ENCODE measurements at places on chromosomes 7 and 10. TPM values are rescaled to one million over a fixed set of nuclear protein-coding genes. Genes with fewer than 3 reads are reported as not detected.
A peak's percentile ranks its signal among the peaks of the same experiment; 100 is the strongest.

Gene TAC1
- total RNA-seq: not detected

Gene ZMIZ2
- 41.0 TPM for total RNA-seq

Gene PTN
- 2.3 TPM for total RNA-seq

Gene TMEM225B
- 0.24 TPM for total RNA-seq

Gene LLCFC1
- not detected for total RNA-seq

DNA sequence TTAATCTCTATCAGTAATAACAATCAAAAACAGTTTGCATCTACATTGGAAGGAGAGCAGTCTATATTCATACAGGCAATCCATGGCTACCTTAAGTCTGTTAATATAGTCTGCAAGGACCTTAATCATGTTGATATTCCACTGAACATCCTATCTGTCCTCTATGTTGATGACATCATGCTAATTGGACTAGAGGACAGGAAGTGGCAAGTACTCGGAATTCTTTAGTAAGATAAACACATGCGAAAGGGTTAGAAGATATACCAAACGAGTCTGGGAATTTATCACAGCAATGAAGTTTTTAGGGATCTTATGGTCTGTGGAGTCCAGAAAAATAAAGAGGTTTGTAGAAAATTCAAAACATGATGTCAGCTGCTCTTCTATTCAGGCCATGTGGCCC, 11.3 kb upstream of the SAMD9L start:
- peaks cover 7% of the 10 kb centered on the region for H3K36me3 ChIP-seq
- H3K4me1 ChIP-seq: peaks cover 40% of the 10 kb centered on the region
- DNase-seq: no peak
- H3K4me3 ChIP-seq: no peak overlapping the region
- H3K27me3 ChIP-seq: no peaks in the 10 kb centered on the region
- 0 out of 2 replicates have a peak overlapping the region, but pooled peaks have one; percentile 25 for H3K27ac ChIP-seq

GRCh38 chr7:24714676-24715010, 42.6 kb downstream of the GSDME start:
- H3K27me3 ChIP-seq: no peaks in the 10 kb centered on the region
- H3K36me3 ChIP-seq: peaks cover 33% of the 10 kb centered on the region
- H3K4me1 ChIP-seq: peaks cover 11% of the 10 kb centered on the region
- no peak for DNase-seq
- no peak overlapping the region for H3K4me3 ChIP-seq

- peak; percentile 4 for DNase-seq
- H3K36me3 ChIP-seq: peaks cover 12% of the 10 kb centered on the region
- no peaks in the 10 kb centered on the region for H3K27me3 ChIP-seq
- H3K4me3 ChIP-seq: no peak overlapping the region
- H3K27ac ChIP-seq: no peak overlapping the region
These were observed 16.5 kb downstream of the AIFM2 start for GRCh38 chr10:70115948-70116682.

GRCh38 chr7:145016068-145016467, 180.2 kb upstream of the TPK1 start:
- H3K27me3 ChIP-seq: no peaks in the 10 kb centered on the region
- H3K4me3 ChIP-seq: no peak overlapping the region
- no peak for DNase-seq
- H3K36me3 ChIP-seq: no peaks in the 10 kb centered on the region
- no peak overlapping the region for H3K27ac ChIP-seq
- H3K4me1 ChIP-seq: no peaks in the 10 kb centered on the region

DNA sequence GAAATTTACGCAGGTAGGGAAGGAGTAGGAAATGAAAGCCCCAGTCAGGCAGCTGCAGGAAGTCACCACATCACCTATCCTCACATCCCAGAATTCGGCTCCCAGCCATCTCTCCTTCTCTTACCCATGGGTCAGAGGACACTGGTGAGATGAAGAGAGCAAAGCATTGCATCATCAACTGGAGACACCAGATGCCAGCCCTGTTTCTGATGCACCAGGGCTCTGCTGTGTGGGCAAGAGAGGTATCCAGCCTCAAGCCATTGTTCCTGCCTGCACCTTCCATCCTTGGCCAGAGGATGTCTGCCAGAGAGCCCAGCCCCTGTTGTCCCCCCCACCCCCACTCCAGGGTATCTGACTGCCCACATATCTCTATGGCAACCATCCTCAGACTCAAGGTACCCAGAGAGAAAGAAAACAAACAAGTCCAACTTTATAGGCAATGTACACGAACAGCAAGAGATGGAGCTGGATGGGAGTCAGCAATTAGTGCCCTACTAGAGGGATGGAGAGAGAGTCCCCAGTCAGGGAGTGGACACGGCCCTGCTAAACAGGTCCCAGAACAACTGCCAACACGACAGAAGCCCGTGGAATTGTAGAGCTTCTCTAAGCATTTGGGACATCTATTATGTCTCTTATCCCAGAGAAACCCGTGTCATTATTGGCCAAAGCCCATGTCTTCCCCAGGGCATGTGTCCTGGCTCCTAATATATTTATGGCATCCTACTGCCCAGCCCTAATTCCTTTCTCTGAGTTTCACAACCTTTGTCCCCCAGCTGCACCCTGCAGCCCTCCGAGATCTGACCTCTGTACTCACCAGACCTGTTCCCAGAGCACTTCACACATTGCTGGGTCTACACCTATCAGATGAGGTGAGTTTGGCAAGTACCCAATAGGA, 2.8 kb downstream of the CAMK2G start:
- H3K4me3 ChIP-seq: peak overlapping the region; percentile 86
- H3K4me1 ChIP-seq: peaks cover 34% of the 10 kb centered on the region
- peak overlapping the region; percentile 22 for H3K27ac ChIP-seq
- no peaks in the 10 kb centered on the region for H3K27me3 ChIP-seq
- peaks cover 27% of the 10 kb centered on the region for H3K36me3 ChIP-seq
